ENCODE measurements at places on chromosomes 4 and X.

GRCh38 chr4:1683261-1683735 is 815 bp downstream of the FAM53A start:
- no peak for DNase-seq

DNA sequence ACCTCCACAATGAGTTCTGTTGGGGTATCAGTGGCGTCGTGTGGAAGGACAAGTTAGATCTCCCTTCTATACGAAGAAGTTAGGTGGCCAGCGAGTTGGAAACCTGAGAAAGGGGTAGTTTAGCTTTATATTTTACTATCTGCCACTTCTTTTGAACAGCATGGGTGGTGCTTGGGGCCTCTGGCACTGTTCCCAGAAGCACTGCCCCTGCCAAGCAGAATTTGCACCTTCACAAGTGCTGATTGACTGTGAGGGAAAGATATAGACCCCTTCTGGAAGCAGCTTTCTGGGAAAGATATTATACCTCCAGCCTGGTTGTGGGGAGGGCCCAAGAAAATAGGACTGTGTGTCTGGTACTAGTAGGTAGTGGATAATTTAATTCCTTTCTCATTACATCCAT is 246.9 kb downstream of the FBXO8 start:
- DNase-seq, result no peak

- no peak for DNase-seq
Measured at GRCh38 chrX:54980334-54980733, 13.7 kb downstream of the PFKFB1 start.

GRCh38 chr4:147916351-147916750 is 184.5 kb downstream of the ARHGAP10 start:
- DNase-seq, result no peak

GRCh38 chrX:80648023-80648422 is 161.7 kb downstream of the BRWD3 start:
- DNase-seq, result no peak

DNA sequence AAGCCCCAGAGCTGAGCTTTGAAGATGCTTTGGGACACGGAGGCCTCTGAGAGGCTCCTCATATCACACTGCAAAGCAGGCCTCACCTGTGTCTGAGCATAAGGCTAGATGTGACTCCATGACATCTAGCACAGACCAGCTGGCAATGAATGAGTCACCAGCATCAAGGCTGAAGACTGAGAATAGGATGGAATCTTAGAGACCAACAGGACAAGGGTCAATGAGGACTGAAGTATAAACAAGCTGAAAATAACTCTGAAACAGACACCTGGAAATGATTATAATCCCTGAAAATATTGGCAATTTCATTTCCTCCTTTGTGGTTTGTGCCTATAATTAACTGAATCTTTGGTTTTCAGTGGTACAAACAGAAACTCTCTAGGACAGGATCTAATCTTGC is 87.1 kb upstream of the PRPS1 start:
- no peak for DNase-seq

- DNase-seq, result peak; percentile 38
Measured at GRCh38 chrX:24371391-24371972, 11.0 kb downstream of the SUPT20HL1 start.

DNA sequence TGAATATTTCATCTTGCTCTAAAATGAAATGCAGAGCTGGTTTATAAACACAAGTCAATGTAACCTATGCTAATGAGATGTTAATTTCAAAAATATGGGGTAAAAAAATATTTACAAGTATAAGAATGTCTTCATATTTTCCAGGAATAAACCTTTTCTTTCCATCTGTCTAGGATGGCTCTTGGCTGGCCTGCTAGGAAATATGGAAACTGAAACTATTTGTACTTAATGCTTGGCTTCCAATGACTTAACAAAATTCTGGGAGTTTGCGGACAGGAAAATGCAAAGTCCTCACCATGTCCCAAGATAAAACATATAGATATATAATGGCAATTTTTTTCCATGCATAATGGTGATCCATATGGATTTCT is 168.1 kb downstream of the SCFD2 start:
- DNase-seq, result no peak

DNA sequence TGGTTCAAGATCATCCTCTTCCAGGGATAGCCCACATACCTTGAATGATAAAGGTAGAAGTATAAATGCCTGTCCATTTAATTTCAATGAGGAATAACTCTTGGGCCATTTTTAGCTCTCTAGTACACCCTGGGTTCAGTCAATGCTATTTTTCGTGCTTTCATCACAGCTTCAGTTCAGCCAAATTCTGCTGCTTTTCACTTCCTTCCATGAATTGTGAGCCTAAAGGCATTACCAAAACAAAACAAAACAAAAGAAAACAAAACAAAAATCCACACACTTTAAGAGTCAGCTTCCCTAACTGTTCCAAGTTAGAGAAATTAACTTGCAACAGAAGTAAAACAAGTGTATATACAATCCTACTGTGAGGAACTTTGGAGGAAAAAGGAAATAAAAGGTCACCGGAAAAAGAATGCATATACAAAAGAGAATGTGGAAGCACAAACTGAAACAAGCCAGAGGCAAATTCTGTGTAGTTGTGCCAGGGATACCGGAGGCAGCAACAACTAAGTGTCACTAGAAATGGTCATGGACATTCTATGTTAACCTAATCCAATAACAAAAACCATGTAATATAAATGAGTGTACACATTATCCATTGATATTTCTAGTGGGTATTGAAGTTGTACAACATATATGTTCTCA is 423.1 kb downstream of the KCTD8 start:
- no peak for DNase-seq

GRCh38 chrX:130826249-130826648 is 76.8 kb downstream of the ENOX2 start:
- no peak for DNase-seq

DNA sequence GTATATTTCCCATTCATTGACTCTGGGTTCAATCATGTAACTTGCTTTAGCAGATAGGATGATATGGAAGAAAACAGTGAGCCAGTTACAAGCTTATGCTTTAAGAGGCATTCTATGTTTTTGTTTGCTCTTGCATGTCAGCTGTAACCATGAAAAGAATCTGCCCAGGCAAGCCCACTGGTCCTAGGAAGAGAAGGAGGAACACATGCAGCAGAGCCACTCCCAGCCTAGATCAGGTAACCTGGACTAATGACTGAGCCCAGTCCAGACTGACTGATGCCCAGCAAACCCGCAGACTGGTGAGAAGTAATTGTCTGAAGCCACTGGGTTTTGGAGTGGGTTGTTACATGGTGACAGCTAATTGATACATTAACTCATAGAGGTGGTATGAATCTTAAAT is 167.9 kb downstream of the COL4A6 start:
- DNase-seq, result no peak

- peak; percentile 21 for DNase-seq
Measured at GRCh38 chrX:100768679-100769338, 36.9 kb upstream of the SYTL4 start.

DNA sequence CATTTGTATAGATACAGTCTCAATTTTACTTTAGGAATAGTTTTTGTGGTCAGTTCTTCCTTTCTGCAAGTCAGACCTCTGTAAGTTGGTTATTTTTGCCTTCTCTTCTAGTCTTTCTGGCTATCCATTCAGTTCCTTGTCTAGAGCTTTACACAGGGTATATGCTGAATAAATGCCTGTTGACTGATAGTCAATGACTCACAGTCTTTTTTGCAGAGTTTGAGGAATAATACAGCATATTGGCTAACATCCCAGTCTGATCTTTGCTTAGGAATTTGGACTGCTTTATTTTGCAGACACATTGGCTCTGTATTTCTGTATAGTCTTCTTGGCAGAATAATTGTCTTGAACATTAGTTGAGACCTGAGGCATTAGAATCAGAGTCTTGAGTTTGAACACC is 132.4 kb downstream of the MAGEC1 start:
- DNase-seq, result no peak

DNA sequence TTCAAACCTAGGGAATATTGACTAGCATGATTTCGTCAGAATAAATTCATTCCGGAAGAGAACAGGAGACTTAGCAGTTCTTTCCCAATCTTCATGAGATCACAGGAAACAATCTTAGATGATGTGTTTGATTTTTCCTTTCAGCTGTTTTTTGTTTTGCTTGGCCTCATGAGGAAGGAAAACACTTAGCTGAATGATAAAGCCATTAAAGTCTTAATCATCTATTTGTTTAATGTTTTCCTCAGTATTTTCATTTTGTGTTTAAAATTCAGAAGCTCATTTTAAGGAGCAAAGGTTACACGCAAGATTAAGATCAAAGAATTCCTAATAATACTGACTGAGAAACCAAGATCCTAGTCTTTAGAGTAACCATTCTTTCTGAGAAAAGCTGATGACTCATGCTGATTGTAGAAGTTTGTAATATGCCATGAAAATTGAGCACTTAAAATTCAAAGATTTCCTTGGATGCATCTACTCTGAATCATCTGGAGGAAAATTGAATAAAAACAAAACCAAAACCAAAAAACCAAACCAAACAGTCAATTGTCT is 15.4 kb upstream of the TBC1D19 start:
- DNase-seq, result no peak

GRCh38 chrX:118352566-118352965 is 6.7 kb downstream of the WDR44 start:
- DNase-seq, result no peak

DNA sequence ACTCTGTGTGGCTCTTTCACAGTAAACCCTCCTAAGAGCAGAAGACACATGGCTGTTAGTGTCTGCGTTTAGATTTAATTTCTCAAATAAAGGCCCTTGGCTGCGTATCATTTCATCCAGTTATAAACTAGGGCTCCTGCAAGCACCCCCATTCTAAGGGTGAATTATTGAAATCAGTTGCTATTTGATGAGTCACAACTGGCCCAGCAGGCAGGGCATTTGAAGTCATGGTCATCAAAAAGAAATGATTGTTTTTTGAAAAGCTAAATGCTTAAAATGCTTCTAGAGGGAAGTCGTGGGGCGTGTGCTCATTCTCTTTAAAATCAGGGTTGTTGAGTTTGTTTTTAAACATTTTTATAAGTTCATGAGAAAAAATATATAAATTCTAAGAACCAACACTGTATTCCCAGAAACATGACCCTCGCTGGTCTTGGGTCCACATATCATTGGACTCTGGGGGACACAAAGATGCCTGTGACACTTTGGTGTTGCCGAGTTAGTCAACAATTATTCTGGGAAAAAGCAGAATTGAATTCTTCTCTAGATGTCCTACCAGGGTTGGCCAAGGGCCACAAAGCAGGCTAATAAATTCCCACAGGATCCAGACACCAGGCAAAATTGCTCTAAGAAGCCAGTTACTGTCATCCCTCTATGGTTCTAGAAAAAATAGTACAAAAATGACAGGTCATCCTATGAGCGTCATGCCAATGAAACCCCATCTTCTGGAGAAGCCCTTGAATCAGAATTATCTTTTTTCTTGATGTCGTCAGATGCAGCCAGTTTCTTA is 99.5 kb upstream of the MYOZ2 start:
- DNase-seq, result no peak

DNA sequence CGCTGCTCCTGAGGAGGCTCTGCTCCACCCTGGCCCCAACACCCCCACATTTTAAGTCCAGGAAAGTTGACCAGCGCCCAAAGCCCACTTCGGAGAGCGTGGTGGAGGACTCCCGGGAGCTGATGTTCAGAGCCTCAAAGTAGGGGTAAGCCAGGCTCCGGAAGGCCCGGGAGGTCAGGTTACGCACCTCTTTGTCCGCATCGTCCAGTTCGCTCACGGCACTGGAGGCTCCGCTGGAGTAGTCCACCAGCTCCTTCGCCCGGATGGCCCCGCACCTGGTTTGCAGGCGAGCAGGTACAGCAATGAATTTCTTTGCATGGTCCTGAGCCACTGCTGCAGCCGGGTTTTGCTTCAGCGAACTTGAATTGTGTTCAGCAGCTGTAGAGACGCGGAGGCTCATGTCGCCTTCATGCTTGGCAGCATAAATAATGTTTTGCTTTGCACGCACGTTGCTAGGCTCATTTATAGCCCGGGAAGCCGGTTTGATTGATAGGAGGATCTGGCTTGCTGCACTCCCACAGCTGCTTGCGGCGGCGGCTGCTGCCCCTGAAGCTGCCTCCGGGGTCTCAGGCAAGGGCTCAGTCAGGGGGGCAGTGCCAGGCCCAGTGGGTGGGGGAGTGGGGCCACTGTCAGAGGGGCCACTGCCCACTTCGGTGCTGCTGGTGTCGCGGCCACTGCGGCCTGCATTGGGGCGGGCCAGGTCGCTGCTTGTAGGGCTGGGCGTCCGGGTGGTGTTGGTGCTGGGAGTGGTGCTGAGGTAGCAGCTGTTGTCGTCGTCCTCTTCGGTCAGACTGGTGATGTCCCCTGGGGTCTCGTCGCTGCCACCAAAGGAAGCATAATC is 4.8 kb downstream of the C4orf54 start:
- no peak for DNase-seq

GRCh38 chr4:144645631-144646522 is at the start of gene HHIP:
Gene HHIP (plus strand): TSS chr4:144646156. CDS start chr4:144646676, 520 bp downstream.
- peak; percentile 86 for DNase-seq

DNA sequence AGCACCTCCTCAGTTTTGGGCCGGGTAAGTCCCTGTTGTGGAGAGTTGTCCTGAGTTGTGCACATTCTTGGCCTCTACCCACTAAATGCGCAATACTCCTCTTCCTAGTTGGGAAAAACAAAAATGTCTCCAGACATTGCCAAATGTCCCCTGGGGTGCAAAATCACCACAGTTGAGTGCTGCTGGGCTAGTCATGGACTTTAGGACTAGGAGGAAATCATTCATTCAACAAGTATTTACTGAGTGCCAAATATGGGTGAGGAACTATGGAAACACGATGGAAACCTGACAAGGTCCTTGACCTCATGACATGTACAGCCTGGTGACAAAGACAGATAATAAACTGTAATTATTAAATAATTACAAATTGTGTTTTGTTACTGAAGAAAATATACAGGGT is 71.6 kb downstream of the STX18 start:
- no peak for DNase-seq

GRCh38 chr4:129821073-129821472 is 725.1 kb downstream of the C4orf33 start:
- no peak for DNase-seq

GRCh38 chr4:24765376-24765988 is 29.9 kb upstream of the SOD3 start:
- no peak for DNase-seq

DNA sequence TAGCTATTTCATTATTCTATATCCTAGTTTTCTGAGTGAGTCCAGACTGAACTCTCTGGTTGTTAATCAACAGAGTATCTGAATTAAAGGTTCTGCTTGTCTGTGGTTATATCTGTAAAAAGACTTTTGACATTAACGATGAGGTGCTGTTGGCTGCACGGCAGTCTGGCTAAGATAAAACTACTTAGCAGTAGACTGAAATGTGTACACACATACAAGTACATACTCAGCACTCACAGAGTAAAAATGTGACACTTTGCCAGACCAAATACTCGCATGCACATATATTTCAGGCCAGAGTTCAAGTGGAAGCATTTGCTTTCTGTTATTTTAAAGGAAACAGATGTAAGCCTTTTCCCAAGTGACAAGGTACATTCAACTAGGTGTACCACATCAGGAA is 80.5 kb downstream of the PRDM5 start:
- no peak for DNase-seq

DNA sequence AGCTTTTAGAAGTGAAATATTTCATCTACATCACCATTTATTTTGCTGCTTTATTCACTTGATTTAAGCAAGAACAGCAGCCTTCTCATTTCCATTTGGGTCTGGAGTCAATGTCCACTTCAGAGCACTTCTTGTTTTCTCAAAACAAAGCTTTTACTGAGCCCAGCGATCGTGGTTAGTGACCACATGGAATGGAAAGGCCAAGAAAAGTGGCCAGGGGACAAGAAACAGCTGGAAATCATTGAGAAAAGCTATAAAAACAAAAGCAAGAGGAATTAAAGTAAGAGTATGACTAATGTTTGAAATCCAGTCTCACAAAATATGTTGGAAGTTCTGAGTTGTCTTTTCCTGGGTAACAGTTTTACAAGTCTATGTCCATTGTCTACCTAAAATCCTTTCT is 328.4 kb upstream of the INTU start:
- no peak for DNase-seq

Measured in putamen (tissue), 1 donor.